Adrenal gland (tissue), 19 donors: ENCODE measurements at places on chromosomes 16 and 17. TPM values are rescaled to one million over a fixed set of nuclear protein-coding genes. Genes with fewer than 3 reads are reported as not detected.

The CACNG5 gene
- total RNA-seq: not detected

The RHBDL1 gene
- total RNA-seq: 3.6 TPM

DNA sequence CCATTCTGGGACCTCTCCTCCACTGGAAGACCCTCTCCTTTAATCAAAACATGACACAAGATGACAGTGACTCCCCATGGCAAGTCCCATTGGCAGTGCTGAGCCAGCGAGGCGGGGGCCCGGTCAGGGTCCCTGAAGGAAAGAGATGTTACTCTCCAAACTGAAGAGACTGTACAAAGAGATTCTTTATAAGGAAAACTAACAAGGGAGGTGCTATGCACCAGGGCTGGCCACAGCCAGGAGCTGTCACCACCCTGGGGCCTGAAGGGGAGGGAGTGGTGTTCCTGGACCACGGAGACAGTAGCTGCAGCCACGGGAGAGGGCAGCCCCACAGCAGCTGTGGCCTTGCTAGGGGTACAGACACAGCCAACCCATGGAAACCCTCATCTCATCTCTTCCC, 123.1 kb downstream of the XYLT1 start:
- H3K4me3 ChIP-seq: no peak overlapping the region
- no peaks in the 10 kb centered on the region for H3K27me3 ChIP-seq
- no peaks in the 10 kb centered on the region for H3K4me1 ChIP-seq
- H3K27ac ChIP-seq: no peak overlapping the region
- DNase-seq: no peak
- no peaks in the 10 kb centered on the region for H3K36me3 ChIP-seq

- no peaks in the 10 kb centered on the region for H3K36me3 ChIP-seq
- H3K27ac ChIP-seq: peak overlapping the region; percentile 100
- H3K4me1 ChIP-seq: peaks cover 34% of the 10 kb centered on the region
- no peak overlapping the region for H3K4me3 ChIP-seq
These were observed 1.3 kb upstream of the PER1 start for GRCh38 chr17:8153525-8153956.
